ENCODE measurements at places on chromosomes 6 and 20.

- DNase-seq = no peak
Observed at GRCh38 chr20:50717974-50718761, 13.2 kb upstream of the PARD6B start.

DNA sequence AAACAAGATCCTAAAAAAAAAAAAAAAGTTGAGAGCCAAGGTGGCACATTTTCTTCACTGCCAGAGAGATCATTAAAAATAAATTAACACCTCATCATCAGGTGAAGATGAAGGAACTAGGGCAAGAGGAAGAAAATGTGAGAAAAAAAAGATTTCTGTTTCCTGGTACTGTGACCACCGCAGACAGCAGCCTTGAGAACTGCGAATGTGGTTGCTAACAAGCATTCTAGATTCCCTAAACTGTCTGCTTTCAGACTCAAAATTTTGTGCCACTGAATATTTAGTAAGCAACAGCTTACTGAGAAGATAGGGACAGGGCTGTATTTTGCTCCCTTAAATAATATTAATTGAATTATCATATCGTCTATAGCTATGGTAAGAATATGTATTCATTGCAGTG, 24.1 kb upstream of the MBOAT1 start:
- DNase-seq = no peak

- DNase-seq = no peak
Observed at GRCh38 chr6:140153703-140154102, 779.3 kb upstream of the CITED2 start.

GRCh38 chr6:106446983-106447382, 86.5 kb downstream of the CRYBG1 start:
- DNase-seq = no peak

DNA sequence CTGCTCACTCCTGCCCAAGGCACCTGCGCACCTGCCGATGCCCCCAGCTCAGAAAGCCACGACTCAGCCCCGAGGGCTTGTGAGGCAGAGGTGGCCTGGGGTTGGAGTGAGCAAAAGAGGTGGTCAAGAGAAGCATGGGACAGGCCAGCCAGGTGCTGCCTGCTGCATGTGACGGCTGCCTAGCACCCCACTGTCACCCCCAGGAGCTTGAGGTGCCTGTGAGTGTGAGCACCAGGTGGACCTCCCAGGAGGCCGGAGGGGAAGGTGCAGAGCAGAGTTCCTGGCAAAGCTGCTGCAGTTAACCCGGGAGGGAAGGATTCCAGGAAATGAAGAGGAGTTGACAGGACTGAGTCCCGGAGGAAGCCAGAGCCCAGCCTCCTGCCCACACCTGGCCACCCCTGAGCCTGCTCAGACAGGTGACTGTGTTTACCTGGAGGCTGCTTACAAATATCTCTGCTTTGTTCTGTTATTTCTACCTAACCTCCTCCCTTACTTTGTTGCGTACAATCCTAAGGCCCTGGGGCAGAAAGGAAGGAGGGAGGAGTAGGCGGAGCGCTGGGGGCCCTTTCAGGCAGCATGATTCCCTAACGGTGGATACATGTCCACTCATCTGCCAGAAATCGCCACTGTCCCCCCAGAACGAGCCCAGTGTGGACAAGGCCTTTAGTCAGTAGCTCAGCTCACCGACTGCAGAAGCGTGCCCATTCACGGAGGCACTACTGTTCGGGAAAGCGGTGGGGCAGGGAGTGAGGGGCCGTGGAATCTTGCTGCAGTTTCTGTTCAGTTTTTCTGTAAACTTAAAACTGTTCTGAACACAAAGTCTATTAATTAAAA, 87.5 kb upstream of the MPC1 start:
- DNase-seq = no peak

DNA sequence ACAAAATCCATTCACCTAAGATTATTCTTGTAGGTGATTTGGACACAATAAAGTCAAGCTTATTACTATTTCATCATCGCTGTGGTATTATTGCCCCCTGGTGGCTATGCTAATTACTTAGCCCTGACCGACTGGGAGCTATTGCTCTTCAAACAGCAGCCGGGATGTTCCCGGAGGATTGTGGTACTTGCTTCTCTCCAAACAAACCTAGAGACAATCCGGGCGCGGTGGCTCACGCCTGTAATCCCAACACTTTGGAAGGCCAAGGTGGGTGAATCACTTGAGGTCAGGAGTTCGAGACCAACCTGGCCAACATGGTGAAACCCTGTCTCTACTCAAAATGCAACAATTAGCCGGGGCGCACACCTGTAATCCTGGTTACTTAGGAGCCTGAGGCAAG, 15.4 kb upstream of the STMND1 start:
- no peak for DNase-seq

DNA sequence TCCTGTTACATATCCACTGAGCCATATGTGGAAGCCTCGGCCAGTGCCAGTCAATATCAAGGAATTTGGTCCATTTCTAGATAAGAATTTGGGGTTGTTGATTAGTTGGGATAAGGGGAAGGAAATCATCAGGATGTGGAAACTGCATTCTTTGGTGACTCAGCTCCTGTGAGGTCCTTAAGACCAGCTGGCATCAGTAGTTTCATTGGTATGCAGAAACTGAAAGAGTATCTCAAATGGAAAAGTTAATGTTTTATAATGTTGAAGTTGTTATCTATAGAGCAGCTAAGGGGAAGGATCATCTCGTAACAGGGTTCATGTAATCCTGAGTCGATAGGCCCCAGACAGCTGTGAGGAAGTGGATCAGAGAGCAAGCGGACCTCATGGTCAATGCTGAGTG, 87.9 kb upstream of the PRND start:
- no peak for DNase-seq

GRCh38 chr20:51481341-51481914, 61.1 kb downstream of the NFATC2 start:
- DNase-seq = peak; percentile 60

GRCh38 chr6:52815167-52816092, 11.8 kb upstream of the GSTA1 start:
- peak; percentile 20 for DNase-seq

DNA sequence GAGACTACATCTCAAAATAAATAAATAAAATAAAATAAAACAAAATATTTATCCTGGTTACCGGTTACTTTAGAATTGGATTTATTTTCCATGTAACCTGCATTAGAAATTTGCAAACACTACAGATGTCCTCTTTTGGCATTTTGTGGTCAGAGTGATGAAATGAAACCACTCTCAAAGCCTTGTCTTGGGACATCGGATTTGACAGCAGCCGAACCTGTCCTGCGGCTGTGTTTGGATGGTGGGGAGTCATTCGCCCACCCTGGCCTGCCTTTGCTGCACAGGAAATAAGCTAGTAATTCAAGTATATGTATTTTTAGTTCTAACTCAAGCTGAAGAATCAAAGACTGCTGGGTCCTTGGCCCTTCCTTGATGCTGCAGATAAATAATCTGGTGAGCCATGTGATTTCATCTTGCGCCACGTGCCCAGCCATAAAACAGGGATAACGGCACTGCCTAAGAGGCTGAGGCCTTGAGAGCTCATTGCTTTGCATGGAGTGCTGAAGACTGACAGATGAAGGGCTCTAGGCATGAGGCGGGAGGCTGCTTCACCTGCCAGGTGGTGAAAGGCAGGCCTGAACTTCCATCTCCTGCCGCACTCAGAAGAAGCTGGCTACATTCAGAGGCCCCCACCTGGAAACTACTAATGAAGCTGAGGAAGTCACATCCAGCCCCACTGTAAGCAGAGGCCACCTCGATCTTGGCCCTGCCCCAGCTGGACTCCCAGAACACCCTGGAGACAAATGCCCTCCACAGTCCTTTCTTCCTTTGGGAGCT, 76.9 kb downstream of the NOL4L start:
- no peak for DNase-seq
